HS-27A (cell line): ENCODE measurements at places on chromosomes 3 and 15.

GRCh38 chr15:38652998-38653397 is 88.4 kb upstream of the RASGRP1 start:
- no peak for DNase-seq

DNA sequence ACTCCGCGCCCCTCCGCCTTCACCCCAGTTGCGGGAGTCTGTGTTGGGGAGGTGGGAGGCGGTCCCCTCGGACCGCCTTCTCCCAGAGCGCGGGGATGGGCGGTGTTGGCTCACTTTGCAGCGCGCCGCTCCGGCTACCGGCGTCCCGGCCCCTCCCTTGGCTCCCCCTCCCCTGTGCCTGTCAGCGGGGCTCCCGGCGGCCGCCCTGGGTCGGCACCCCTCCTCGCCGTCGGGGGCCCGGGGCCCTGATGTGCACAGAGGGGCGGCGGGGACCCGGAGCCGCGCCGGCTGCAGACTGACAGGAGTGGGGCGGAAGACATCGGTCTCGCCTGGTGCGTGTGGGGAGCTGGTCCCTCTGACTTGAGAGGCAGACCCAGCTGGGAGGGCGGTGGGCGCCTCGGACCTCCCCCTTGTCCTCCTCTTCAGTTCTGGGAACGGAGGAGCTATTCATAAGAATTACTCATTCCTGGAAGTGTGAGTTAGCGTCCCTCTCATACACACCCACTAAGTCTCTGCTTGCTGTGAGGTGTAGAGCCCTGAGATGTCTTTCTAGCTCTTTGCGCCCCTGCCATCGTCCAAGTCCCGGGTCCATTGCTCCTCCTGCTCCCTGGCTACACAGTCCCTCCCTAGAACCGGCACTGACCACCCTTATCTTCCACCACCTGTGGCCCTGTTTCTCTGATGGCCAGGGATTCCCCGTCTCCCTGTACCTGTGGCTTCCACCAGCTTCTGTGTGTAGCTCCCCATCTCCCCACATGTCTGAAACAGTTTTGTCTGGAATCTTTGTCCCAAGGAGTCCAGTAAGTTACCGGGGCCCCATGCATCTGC is 42.3 kb upstream of the ROPN1 start:
- DNase-seq = no peak

DNA sequence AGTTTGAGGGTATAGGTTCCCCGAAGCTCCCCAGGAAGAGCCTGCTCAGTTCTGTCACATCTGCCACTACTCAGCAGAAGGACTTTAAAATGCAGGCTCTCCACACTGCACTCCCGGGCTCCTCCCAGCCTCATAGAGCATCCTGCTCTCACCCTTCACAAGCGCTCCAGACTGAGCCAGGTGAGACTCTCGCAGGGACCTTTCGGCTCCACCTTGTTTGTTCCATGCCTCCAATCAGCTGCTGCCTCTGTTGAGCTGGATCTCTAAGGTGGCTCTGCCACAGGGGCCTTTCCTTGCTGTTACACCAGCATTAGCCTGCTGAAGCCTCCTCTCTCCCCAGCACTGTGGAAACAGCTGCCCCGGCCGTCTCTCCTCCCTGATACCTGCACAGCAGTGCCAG is 56.1 kb downstream of the SLCO3A1 start:
- DNase-seq = no peak

DNA sequence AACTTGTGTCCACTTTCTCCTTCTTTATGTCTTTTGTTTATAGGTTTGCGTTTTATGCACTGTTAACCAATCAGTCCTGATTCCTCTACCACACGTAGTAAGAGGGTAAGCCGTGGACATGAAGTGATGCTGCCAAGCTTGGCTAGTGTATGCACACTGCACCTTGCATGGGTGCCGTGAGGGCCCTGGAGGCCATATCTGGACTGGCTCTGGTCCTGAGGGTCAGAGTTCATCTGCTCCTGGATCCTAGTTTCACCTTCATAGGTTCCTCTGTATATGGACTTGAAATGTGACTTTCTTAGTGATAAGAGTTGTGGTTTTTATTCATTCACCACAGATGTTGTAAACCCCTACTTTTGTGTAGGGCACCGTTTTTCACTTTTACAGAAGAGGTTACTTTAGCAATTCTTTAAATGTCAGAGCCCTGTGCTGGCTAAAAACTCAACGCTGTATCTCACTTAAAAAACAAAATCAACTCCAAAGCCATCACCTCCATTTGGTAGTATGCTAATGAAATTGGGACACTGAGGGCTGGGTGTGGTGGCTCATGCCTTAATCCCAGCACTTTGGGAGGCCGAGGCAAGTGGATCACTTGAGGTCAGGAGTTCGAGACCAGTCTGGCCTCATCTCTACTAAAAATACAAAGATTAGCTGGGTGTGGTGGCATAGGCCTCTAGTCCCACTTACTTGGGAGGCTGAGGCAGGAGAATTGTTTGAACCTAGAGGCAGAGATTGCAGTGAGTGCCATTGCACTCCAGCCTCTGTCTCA is 22.9 kb downstream of the SIAH2 start:
- no peak for DNase-seq

- no peak for DNase-seq
Observed at GRCh38 chr15:85353516-85353915, 26.9 kb upstream of the AKAP13 start.

- no peak for DNase-seq
Observed at GRCh38 chr3:109644746-109645145, 307.4 kb upstream of the DPPA4 start.

DNA sequence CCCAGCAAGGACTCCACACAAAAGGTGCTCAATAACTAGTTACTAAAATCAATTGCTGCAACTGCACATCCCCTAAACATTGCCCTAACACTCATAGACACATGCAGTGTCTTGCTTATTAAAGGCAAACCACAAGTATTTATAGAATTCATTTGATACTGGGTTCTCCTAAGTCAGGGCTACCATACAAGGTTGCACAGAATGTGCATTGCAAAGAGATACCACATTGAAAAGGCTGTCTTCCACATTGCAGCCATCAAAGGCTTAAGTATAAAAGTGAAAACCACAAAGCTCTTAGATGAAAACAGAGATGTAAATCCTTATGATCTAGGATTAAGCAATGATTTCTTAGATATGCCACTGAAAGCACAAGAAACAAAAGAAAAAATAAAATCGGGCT is 33.6 kb upstream of the TOPAZ1 start:
- no peak for DNase-seq

DNA sequence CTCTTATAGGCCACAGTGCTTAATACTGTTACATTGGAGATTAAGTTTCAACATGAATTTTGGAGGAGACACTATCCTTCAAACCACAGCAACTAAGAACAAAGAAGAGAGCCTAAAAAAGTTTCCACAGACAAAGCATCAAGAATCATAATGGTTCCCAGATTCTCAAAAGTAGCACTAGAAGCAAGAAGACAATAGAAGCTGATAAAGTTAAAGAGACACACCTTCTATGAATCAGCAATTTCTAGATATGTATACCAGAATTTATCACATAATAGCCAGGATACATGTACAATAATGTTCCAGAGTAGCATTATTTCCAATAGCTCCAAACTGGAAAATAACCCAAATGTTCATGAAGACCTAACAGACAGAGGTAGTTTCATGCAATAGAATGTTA is 12.2 kb downstream of the NKIRAS1 start:
- no peak for DNase-seq

DNA sequence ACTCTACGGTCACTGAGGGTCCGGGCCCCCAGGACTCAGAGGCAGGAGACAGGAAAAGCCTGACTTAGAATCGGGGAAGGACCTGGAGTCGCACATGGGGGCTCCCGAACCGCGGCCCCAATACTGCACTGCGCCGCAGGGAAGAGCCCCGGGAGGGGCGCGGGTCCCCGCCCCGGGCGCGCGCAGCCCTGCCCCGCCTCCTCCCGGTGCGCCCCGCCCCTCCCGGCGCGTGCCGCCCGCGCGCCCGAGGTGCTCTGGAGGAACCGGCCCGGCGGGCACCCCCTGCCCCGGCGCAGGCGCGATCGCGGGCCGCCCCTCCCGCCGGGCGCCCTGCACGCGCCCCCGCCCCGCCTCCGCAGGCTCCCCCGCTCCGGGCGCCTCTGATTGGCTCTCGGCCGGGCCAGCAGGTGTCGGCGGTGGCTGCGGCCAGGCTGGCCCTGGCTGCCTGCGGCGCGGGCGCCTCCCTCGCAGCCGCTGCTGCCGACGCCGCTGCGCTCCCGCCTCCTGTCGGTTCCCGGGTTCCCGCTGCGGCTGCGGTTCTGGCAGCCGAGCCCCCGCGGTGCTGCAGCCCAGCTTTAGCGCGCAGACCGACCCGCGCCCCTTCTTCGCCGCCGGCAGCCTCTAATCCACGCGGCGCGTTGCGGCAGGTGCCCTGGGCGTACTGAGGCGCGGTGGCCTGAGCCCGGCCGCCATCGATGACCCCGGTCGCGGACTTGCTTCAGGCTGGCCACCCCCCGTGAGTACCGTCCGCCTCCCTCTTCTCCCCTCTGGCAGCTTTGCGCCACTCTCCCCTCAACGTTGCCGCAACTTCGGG is at the start of gene MYRIP:
MYRIP (plus strand) TSS at position 429 of the 814 bp plus-strand sequence. CDS start 91,208 bp downstream, outside the sequence.
- DNase-seq = no peak

GRCh38 chr15:98555173-98555515 is 93.2 kb upstream of the IGF1R start:
- no peak for DNase-seq

GRCh38 chr3:101676765-101677435 is at the start of gene ZBTB11:
Gene ZBTB11 (minus strand): TSS chr3:101677132. CDS start chr3:101676914, 218 bp downstream.
- peak; percentile 100 for DNase-seq

GRCh38 chr3:144524531-144524930 is 552.9 kb downstream of the DIPK2A start:
- no peak for DNase-seq

- no peak for DNase-seq
Observed at GRCh38 chr3:177596816-177597271, 399.6 kb upstream of the TBL1XR1 start.

DNA sequence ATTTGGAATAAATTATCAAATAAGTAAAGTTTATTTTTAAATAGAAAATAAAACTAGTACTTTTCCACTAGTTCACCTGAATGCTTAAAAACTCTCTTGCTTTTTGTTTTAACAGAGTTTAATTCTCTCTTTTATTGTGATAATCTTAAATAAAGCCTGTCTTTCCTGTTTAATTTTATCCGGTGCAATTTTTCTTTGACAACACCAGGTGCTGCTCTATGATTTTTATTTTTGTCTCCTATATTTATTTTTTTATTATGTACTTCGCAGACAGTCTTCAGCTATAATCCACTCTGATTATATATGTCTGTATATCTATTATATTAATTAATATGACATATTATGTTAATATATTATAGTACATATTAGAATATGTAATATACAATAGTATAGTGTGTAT is 1293.0 kb upstream of the EPHA6 start:
- DNase-seq = no peak

DNA sequence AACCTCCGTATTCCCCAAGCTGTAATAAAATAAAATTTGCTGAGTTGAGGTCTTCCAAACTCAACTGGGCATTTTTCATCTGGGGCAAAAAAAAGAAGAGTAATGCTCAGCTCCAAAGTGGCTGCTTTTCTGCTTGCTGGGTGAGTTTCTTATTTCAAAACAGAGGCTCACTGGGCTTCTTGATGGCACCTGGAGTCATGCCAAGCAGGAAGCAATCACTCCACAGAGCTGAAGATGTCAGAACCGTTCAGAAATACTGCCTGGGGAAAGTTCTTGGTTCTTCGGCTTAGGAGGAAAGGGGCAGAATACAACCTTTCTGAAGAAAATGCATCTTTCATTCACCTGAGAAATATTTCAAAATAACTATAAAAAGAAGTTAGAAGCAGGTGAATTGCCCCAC is 4.1 kb downstream of the CCR9 start:
- DNase-seq = no peak

GRCh38 chr3:117010318-117010717 is 300.7 kb downstream of the TUSC7 start:
- no peak for DNase-seq

GRCh38 chr15:48603123-48603500 is 42.4 kb downstream of the FBN1 start:
- no peak for DNase-seq

- no peak for DNase-seq
Observed at GRCh38 chr3:107833043-107833442, 257.8 kb downstream of the CD47 start.

- no peak for DNase-seq
Observed at GRCh38 chr3:46660543-46661523, 32.6 kb downstream of the ALS2CL start.

GRCh38 chr3:177744873-177745606 is 547.8 kb upstream of the TBL1XR1 start:
- DNase-seq = peak; percentile 87

- no peak for DNase-seq
Observed at GRCh38 chr3:151096716-151097115, 11.3 kb downstream of the MED12L start.

DNA sequence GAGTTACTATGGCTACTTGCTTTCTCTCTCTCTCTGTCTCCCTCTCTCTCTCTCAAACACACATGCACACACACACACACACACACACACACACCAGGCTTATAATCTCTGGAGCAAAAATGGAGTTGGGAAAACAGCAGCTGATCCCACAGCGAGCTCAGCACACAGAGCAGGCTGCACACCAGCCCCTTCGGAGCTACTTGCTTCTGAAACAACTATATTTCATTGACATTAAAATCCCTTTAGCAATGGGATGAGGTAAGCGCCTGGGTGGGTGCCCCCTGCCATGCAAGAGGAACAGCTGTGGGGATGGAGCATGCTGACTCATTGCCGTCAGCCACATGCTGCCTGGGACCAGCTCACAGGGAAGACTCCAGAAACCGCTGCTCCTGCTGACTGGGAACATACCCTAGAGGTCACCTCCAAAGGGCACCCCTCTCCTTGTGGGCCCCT is 45.7 kb downstream of the B3GNT5 start:
- DNase-seq = no peak

DNA sequence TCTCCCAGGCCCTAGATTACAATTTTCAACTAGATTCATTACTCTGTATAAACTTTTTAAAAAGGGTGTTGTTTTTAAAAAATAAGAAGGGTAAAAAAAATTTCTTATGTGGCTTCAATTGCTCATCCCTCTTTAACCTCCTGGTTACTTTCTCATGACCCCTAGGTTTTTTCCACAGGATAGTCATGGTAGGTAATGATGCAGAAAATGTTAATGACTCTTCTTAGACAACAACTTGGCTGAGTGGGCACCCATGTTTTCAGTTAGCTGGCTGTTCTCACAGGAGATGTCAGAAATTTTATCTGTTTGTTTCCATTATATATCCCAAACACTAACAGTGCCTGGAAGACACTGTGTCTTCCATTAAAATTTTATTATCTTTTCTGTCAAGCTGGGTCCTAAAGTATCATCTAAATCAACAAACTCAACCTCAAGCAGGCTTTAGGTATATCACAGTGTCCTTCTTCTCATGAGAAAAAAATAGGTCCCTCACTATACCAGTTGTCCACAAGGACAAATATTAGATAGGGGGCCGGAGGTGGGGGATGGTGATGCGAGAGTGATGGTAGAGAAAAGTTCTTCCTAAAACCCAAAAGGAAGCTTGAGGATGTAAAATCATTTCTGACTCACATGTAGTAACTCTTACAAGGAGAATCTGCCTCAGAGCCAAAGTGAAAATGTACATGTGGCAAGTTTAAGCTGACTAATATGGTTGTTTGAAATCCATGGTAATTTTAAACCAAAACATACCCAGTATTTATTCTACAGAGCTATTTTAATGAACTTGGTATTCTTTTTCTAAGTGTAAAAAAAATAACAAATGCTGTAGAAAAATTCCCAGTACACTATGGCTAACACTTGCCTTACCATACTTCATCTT is 43.3 kb downstream of the PLOD2 start:
- no peak for DNase-seq

GRCh38 chr15:32774022-32774421 is 56.2 kb downstream of the GREM1 start:
- DNase-seq = peak; percentile 94
